ENCODE measurements at places on chromosomes 6 and 20.

- no peak for DNase-seq
Measured at GRCh38 chr20:4509825-4510522, 211.7 kb upstream of the PRND start.

- DNase-seq: no peak
Measured at GRCh38 chr6:161067749-161068148, 76.2 kb downstream of the MAP3K4 start.

GRCh38 chr6:167211295-167211648, 53.5 kb upstream of the GPR31 start:
- DNase-seq: no peak

DNA sequence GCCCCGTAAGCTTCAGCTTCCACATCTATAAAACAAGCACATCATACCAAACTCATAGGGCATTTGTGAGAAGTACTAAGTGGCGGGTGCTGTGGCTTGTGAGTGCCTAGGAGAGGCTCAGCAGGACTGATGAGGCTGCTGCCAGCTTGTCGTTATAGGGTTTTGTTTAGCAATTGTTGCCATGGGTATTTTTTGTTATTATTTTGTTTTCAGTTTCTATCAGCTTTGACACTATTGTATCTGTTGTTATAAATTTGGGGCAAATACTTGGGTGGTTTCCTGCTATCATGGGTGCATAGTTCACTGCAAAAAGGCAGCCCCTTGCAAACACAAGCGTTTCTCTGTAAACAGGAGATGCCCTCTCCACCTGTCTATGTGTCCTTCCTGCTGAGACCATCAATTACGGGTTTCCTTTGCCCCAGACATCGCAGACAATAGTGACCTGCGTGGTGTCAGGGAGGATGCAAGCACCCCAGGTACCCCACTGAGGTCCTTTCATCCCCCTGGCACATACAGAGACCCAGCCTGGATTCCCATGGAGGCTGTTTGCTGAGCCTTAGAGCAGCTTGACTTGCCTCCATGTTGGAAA, 3.1 kb upstream of the CCDC167 start:
- no peak for DNase-seq

DNA sequence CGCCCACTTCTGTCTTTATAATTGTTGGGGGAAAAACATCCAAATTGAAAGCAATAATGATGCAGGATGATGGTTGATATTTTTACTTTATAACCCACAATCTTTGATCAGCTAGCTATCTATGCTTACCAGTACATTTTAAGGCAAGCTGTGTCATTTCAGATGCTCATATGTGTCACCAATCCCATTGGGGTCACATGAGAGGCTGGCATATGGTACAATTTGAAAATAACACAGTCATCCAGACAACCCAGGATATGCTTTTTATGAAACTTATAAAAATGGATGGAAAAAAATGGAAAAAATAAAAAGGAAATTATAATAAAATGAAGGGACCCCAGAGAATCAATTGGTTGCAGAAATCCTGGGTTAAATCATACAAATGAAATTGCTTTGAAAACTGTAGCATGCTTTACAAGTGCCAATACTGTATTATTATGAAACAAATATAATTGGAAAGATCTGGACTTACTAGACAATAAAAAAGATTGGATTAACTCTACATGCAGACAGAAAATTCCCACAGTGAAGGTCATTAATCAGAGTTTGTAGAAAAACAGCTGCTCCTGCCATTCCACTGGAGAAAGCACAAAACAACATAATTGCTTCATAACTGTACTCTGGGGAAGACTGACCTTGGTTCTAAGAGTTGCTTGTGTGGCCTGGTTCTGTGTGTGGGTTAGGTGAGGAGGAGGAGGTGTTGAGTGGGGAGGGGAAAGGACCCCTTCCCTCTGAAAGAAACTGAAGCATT, 13.3 kb upstream of the PRIM2 start:
- DNase-seq: no peak

DNA sequence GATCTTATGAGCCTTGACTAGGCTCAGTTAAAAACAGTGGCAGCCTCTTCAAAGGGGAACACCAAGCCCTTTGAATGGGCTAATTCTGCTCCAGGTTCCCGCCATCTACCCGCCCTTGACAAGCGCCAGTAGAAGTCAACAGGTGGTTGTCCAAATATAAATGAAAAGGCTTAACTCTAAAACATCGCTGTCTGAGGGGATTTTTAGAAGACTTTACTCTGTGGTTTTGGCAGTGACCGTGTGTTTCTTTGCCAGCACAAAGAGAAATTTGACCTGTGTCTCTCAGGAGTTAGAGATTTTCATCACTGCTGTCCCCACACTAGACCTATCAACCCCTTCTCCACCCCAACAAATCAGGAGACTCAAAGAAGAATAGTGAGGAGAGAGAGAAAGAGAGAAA, 19.8 kb upstream of the SIM1 start:
- DNase-seq: no peak

- DNase-seq: no peak
Measured at GRCh38 chr6:40194447-40195170, 260.3 kb upstream of the MOCS1 start.

DNA sequence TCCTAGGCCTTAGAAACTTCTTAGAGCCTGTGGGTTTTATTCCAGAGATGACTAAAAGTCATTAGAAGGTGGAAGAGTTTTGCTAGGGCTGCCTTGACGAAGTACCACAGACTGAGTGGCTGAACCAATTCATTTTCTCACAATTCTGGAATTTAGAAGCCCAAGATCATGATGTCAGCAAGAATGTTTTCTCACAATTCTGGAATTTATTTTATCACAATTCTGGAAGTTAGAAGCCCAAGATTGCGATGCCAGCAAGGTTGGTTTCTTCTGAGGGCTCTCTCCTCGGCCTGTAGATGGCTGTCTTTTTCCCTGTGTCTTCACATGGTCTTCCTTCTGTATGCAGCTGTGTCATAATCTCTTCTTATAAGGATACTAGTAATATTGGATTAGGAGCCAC, 672.9 kb upstream of the MARCKS start:
- DNase-seq: no peak

DNA sequence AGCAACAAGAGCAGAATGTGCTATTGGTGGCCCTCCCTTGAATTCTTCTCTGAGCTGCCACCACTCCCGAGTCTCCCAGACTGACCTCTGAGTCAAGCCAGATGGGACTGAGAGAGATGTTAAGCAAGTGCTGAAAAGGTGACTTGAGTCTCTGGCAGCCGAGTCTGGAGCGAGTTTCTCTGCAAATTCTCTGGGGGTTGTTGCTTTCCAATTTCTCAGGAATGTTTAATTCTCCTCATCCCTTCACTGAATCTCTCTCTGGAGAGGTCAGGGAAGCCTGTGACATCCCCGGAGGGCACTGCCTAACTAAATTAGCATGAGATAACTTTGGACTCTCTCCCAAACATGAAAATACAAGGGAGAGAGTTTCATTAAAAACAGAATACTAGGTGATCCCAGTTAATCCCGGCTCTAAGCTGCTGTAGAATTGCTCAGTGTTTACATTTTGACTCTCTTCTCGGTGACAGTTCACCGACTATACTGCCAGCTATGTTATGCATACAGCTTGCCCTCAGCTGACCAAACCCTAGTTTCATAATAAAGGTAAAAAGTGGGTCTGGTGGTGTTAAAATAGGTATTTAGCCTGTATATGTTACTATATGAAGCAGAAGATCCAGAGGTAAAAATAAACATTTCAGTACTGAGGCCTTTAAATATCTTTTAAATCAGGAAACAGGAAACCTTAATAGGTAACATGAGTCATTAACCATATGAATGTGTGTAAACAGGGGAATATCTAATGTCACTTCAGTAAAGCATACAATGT, 157.9 kb downstream of the FOXC1 start:
- no peak for DNase-seq

GRCh38 chr20:905396-905961, 10.7 kb downstream of the ANGPT4 start:
- no peak for DNase-seq

- DNase-seq: no peak
Measured at GRCh38 chr6:134590449-134590848, 272.5 kb upstream of the SGK1 start.

DNA sequence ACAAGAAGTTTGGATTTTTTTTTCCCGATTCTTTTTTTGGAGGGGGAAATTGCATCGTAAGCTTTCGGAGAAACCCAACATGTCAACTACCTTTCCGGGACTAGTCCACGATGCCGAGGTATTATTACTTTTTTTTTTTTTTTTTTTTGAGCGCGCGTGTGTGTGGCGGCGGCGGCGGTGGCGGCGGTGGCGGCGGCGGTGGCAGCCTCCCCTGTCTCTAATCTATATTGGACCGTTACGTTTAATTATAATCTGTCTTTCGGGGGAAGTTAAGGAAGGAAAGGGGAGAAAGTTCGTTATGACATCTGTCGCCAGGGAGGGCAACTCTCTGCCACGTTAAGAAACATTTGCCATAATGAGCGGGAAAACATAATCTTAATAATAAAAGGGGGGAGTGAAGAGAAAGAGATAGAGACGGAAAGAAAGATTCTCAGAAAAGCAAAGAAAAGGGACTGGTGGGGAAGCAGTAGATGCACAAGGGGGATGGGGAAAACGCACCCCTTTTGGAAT, 706 bp downstream of the TFAP2D start:
- DNase-seq: no peak

DNA sequence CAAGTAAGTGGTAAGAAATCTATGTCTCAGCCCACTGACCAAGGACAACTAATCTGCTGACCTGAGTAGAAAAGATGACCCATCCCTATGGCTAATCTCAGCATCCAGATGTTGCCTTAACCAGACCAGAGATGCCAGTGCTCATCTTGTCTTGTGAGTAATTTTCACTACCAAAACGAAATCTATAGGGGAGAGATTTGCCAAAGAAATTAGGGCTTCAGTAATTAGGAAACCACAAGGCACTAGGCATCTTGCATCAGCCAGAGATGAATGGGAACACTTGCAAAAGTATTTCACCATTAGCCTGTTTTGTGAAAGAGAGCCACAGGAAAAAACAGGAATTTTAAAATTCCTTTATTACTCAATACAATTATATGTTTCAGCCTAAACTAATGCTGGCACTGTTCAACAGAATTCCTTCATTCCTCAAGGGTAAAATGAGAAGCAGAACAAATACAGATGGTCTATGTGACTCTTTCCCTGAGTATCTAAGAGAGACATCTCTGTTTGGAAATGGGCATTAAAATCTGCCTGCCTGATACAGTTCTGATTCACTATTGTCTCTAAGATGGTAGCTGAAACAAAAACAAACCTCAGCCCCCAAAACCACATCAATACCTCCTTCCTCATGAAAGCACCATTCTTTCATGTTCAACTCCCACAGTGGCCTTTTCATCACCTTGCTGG, 87.8 kb downstream of the GMDS start:
- no peak for DNase-seq

DNA sequence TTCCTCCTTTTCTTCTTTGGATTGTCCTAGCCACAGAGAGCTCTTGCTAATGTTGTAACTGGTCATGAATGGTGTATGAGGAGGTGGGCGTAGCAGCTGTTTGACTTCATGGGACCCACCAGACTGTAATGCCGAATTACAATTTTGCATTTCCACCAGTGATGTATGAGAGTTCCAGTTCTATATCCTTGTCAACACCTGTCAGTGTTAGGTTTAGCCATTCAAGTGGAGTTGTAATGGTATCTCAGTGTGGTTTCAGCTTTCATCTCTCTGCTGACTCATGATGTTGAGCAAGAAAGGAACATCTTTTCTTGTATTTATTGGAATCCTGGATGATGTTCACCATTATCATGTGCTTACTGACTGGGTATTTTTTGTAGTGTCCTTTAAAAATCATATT, 5.1 kb downstream of the IGF2R start:
- no peak for DNase-seq

DNA sequence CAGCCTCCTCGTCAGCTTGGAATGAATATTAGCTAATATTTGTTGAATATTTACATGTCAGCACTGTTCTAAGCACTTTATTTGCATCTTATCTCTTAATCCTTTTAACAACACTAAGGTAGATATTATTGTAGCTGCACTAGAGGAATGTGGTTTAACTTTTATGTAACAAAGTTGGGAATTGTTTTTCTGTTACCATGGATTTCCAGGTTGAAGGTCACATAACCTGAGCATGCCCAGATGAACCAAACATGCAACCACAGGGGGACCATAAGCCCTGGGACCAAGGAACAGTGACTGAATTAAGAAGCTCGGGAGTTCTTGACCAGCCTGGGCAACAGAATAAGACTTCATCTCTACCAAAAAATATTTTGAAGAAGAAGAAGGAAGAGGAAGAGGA, 29.1 kb upstream of the YWHAB start:
- no peak for DNase-seq

- DNase-seq: no peak
Measured at GRCh38 chr6:15250187-15251168, 4.6 kb downstream of the JARID2 start.

- no peak for DNase-seq
Measured at GRCh38 chr6:47788498-47788884, 6.7 kb downstream of the OPN5 start.

DNA sequence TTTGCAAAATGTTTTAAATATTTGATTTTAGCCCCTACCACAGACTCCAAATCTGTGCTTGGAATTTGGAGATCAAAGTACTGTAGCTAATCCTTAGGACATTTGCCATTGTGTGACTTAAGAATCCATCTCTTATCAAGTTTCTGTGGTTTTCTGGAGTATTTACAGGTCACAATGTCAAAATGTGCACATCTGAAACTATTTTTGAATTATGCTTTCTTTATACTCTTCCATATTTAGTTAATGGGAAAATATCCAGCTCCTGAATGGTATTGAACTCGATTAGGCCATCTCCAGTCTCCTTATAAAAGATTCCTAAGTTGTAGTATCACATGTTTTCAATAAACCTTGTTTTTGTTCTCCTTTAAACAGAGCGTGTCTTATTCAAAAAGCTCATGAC, 162.5 kb downstream of the KHDC1L start:
- no peak for DNase-seq

DNA sequence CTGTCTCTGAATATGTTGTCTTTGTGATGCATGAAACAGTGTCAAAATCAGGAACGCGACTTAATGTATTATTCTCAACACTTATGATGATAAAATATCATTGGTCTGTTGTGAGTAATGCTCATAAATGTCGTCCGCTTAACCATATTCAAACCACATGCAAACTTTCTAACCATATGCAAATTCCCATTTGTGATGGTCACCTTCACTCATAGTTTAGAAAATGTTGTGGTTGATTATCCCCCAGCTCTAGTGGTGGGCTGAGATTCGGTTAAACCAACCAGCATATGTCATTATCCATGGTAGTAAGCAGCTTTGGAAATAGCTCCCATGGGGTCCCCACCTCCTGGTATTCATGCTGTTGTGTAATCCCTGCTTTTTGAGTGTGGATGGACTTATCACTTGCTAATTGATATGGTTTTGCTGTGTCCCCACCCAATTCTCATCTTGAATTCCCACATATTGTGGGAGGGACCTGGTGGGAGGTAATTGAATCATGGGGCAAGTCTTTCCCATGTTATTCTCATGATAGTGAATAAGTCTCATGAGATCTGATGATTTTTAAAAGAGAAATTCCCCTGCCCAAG, 360.0 kb upstream of the TSHZ2 start:
- DNase-seq: no peak

GRCh38 chr6:108598305-108598863, 37.7 kb downstream of the FOXO3 start:
- DNase-seq: no peak

- DNase-seq: no peak
Measured at GRCh38 chr20:21019814-21020658, 86.1 kb downstream of the LINC00237 start.

- DNase-seq: no peak
Measured at GRCh38 chr6:25137480-25137879, 141.7 kb upstream of the CARMIL1 start.

GRCh38 chr6:85321906-85322305, 128.0 kb upstream of the NT5E start:
- DNase-seq: no peak

GRCh38 chr6:155996151-155996550, 540.5 kb upstream of the NOX3 start:
- DNase-seq: no peak

GRCh38 chr6:152609125-152609670, 28.0 kb downstream of the SYNE1 start:
- DNase-seq: no peak
